ENCODE measurements at places on chromosomes 12 and 14.

DNA sequence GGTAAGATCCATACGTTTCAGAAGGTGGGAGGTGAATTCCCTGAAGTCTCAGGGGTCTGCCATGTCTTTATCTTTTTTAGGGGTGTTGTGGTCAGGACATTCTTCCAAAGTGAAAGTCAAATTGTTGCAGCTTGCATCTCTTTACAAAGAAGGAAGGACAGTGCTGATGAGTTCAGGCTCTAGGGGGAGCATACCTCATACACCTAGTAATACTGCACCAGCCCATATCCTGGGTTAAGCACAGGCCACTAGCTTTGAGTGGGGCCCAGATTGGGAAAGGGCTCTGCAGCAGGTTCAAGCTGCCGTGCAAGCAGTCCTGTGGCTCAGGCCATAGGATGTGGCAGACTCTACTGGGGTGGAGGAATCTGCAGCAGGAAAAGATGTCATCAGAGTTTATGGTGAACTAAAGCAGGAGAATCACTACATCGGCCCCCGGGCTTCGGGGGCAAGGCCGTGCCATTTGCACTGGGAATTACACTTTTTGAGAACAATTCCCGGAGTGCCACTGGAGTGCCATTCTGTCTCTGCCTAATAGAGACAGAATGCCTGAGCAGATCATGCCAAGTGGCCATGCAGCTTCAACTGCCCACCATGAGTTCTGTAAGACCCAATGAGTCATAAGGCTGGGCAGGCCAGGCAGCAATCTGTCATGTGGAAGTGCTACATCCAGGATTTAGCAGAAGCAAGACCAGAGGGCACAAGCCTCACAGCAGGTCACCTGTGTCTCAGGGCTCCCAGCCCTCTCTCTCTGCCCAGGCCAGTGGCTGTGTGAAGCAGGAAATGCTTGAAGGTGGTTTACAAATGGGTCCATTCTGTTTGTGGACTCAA is 32.3 kb downstream of the DIO3 start:
- DNase-seq, result no peak

- DNase-seq, result no peak
These were observed 67.5 kb upstream of the C14orf180 start for GRCh38 chr14:104512061-104512460.

DNA sequence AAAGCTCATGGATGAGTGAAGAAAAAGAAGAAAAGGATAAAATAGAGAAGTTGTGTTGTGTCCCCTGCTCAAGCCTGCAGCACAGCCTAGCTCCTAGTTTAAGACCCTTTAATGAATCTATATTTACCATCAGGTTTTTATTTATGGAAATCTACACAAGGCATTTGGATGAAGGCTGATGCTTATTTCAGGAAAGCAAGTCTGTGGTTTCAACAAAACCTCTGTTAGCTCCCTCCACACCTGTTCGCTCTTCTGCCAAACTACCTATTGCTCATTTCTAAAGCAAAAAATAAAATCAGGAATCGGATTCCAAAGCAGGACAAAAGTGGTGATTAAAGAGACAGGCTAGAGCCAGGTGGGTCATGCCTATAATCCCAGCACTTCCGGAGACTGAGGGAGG is 18.9 kb upstream of the MAP3K9 start:
- DNase-seq, result no peak

- no peak for DNase-seq
These were observed 102.5 kb upstream of the GPHB5 start for GRCh38 chr14:63421226-63421625.

DNA sequence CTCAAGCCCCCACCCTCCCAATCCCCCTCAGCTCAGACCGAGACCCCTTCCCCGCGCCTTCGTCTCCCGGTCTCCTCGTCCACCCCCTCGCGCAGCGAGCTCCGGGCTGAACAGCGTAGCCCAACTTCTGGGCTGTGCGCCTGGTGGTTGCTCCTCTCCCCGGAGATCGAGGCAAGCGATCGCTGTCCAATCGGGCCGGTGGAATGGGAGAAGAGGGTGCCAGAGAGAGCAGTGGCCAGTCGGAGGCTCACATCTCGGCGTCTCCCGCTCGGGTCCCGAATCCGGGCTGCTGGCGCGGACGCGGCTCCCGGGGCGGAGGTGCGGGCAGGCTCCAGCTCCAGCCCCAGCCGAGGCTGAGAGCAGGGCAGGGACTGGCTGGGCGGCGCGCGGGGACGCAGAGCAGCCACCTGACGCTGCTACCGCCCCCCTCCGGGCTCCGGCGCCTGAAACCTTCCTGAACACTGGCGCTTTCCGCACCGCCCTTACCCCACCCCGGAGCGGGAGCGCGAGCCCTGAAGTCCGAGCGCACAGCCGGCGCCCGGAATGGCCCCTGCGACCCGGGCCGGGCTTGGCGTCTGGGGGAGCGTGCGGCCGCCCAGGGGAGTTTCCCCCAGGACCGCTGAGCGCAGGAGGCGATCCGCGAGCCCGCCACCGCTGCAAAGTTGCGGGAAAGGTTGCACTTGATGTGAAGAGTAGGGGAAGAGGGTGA is 508 bp upstream of the KCNH5 start:
- peak; percentile 75 for DNase-seq

DNA sequence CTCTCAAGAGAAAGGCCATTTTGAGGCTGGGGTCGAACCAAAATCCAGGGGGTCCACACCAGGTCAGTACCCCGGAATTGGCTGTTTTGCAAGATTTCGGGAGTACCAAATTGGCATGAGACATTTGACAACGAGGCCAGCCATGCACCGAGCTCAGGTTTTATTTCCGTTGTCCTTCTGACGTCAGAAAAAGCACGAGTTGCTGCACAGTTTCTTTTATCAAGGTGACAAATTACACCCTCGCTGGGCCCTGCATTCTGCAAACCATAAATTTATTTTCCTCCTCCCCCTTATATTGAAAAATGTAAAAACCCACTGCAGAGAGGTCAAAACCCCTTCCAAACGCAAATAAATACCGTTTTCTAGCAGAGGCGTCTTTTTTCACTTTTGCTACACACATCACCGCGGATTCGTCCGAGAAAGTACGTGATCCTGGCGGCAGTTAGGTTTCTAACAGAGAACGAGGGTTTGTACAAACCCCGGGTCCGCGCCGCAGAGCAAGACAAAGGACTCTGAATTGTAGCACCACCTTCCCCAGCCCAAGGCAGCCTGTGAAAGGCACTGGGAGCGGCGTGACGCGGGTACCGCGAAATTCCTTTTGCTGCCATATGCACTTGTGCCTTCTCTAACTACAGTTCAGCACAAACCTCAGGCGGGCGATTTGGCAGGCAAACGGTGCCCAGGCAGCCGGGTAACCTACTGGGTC is 1.8 kb downstream of the SLC38A1 start:
- peak; percentile 52 for DNase-seq

DNA sequence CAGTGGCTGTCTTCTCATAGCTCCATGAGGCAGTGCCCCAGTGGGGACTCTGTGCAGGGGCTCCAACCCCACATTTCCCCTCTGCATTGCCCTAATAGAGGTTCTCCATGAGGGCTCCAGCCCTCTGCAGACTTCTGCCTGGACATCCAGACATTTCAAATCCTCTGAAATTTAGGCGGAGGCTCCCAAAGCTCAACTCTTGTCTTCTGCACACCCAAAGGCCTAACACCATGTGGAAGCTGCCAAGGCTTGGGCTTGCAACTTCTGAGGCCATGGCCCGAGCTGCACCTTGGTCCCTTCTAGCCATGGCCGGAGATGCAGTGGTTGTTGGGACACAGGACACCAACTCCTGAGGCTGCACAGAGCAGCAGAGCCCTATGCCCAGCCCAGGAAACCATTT is 20.5 kb upstream of the PPP2R5C start:
- no peak for DNase-seq

DNA sequence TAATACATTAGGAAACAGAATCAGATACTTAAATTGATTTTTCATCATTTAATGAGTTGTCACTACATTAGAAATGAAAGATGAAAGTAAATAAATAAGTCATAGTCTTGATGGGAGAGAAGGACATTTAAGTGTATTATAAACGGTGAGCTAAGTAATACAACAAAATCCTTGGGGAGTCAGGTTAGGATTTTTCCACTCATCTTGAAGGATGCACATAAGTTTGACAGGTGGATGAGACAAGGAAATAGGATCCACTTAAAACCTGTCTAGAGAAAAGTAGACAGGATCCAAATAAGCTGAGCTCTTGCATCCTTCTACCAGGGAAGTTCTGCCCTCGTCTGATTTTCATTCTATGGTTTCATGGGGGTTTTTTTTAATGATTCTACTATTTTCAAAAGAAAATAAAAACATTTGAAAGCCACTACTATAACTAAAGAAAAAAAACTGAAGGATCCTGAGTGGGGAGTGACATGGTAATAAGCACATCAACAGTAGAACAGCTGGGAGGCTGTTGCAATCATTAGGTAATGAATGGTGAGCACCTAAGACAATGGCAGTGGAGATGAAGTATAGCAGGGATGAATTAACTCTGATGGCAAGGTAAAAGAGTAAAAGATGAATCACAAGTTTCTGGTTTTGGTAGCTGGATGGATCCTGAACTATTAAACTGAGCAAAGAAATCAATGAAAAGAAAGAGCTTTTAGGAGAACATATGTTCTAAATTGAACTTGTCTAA is 17.0 kb downstream of the CEP128 start:
- DNase-seq, result no peak

DNA sequence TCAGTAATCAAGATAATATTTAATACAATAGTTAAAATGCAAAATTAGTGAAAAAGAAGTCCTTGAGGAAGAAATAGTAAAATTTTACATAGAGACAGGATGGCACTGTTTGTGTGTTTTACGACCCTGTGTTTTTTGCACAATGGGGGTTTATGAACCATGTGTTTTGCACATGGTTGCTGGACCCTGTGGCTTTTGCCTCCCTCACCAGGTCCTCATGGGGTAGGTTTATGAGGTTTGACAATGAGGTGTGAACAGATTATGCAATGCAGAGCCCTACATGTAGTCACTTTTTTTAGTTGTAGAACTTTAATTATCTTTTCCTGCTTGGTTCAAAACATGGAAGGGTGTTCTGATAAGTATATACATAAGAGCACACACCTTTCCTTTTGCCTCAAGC is 366.3 kb upstream of the FAR2 start:
- DNase-seq, result no peak

- no peak for DNase-seq
These were observed 4.3 kb upstream of the GPHB5 start for GRCh38 chr14:63322897-63323573.

DNA sequence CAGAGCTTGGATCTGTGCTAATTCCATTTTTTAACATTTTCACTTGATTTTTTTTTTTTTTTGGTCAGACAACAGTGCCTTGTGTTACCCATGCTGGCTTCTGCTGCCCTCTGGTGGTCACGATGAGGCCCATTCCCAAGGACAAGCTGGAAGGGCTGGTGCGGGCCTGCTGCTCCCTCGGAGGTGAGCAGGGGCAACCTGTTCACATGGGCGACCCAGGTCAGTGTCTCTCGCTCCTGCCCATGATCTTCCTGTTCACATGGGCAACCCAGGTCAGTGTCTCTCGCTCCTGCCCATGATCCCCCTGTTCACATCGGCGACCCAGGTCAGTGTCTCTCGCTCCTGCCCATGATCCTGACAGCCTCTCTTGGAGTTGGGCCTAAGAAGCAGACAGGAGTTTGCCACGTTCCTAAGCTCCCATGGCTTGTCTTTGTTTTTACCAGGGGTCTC is 59.4 kb downstream of the DGLUCY start:
- peak; percentile 74 for DNase-seq

DNA sequence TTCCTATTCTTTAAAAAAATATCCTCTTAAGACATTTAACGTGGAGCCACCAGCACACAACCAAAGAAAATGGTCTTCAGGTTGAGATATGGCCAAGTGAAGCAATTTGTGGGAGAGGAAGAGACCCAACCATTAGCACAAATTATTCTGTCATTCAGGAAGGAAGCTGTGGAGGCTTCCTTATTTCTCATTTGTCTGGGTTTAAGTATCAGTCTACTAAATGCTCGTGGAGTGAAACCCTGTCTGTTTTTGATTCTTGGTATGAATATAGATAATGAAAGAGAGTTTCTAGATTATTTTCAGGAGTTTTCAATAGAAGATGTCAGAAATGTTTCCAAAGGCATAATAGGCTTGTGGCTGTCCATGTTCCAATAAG is 125.1 kb downstream of the GPR65 start:
- no peak for DNase-seq

DNA sequence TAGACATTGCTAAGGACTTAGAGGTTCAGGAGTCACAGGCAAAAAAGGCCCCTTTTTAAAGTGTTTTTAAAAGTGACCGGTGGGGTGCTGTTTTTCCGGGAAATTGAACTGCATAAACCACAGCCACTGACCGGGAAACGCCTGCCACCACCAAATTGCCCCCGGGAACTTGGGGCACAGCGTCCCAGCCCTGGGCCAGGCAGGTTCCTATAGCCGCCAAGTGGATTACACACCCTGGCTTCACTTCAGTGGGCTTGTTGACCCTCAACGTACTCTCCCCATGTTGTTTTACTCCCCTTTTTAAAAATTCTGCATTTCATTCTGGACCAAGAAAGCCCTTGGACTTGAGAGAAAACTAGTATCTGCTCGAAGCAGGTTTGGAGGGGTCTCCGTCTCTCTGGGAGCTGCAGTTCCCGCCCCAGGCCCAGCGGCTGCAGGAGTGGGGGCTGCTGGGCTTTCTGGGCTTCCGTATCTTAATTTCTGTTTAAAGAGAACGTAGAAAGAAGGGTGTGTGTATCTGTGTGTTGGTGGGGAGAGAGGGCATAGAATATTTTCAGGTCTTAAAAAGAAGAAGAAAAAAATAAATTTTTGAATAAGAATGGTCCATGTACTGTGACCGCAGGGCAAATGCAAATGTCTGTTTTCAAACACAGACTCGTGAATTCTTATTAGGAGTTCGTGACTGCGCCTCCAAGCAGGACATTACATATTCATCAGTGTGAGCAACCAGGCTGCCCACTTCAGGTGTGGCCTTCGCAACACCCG is 82.9 kb downstream of the PAPOLA start:
- no peak for DNase-seq

- no peak for DNase-seq
These were observed 265.9 kb upstream of the PLEKHG7 start for GRCh38 chr12:92436856-92437255.

- no peak for DNase-seq
These were observed 93.4 kb downstream of the PHLDA1 start for GRCh38 chr12:75938189-75938588.

DNA sequence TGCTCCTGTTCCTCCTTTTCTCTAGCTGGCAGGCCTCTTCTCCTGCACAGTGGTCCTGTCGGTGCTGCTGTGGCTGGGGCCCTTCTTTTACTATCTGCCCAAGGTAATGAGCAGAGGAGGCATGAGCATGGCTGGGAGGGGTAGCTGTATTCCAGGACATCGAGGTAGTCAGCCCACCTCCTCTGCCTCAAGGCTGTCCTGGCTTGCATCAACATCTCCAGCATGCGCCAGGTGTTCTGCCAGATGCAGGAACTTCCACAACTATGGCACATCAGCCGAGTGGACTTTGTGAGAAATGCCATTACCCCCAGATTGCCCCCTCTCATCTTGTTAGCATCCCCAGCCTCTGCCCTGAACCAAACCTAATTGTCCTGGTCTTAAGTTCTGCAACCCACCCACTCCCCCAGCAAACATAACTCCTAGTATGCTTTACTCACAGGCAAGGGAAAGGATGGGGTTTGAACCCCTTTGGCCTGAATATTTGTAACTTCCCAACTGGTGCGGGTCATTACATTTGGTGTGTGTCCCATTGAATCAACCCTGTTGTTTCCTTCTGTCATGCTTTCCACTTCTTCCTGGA is 9.1 kb downstream of the B4GALNT1 start:
- DNase-seq, result no peak

Data from NCI-H510A treated with DMSO at 0.1 percent for 48 hours (cell line).